ENCODE measurements at places on chromosomes 1 and 21.

- no peak for DNase-seq
These were observed 25.6 kb downstream of the ZYG11B start for GRCh38 chr1:52751589-52752483.

- DNase-seq = no peak
These were observed 63.3 kb downstream of the LHX9 start for GRCh38 chr1:197980457-197980856.

- DNase-seq = no peak
These were observed 80.9 kb upstream of the KIAA0040 start for GRCh38 chr1:175273376-175274031.

DNA sequence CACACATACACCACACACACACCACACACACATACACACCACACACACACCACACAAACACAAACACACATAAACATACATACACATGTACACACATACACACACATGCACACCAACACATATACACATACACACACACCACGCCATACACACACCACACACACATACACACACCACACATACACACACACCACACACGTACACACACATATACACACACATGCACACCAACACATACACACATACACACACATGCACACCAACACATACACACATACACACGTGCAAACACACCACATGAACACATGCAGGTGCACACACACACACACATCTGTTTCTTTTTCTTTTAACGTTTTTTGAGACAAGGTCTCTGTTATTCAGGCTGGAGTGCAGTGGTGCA lies 41.0 kb upstream of the SLC45A1 start:
- no peak for DNase-seq

Measured in activated B cell treated with CpG ODN at 0.5 μM for 24 hours (primary cell).